Activated CD4-positive, alpha-beta T cell treated with anti-CD3 and anti-CD28 coated beads for 36 hours (primary cell): ENCODE measurements at places on chromosomes 6 and 20.

GRCh38 chr6:168796106-168796505 lies 355.1 kb downstream of the SMOC2 start:
- no peak for DNase-seq

DNA sequence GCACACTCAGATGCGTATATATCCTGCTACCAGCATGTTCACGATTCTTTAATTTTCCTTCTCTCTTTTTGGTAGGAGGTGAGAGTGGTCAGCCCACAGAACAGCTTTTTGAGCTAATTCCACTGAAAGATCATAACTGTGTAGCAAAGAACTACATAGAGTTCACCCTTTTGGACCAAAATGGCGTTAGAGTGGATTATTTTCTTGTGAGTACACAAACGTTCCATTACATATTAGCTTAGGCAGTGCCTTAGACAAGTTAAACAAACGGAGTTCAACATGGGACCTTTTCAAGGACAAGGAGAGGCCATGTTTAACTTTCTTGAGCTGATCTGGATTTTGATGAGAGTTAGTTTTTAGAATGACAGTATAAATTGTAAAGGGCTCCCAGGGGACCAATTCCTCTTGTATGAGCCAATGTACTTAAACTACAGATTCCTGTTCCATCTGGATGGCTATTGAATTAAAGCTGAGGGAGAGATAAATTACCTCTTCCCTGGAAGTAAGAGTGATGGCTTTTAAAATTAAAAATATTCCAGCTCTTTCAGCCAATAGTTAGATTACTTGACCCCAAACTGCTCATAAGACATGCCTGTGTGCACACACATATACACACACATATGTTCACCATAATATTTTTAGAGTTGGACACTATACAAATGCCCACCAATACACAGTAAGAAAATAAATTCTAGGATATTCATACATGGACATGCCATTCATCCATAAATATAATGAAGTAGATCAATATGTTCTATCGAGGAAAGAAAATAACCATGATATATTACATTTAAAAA lies 25.6 kb upstream of the ARMH2 start:
- DNase-seq, result no peak

- DNase-seq, result peak; percentile 81
Observed at GRCh38 chr6:132962936-132963868, 148.8 kb downstream of the RPS12 start.

- no peak for DNase-seq
Observed at GRCh38 chr6:119517428-119517827, 167.9 kb upstream of the MAN1A1 start.

DNA sequence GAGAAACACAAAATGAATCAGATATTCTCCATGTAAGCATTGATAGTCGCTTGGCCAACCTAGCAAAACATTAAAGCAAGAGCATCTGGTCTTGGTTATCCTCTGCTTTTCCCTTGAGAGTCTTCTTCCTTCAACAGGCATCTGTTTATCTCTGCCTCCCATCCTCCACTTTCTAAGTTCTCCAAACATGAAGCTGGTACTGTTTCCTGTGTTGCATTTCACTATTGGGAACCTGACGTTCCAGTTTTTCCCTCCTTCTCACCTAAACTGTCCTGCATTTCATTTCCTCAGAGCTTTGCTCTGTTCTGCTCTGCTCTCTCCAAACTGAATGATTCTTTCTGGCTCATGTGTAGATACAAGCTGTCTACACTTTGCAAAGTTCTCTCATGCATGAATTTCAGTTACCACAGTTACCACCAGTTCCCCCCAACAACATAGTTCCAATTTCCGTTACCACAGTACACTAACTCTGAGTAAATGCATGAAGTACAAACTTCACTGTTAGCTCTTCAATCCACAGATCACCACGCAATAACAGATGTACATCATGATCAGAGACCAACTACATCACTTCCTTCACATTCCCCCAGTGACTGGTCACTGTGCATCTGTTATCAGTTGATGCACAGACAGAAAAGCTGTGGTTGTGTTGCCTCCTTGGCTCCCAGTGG lies 86.7 kb upstream of the F13A1 start:
- no peak for DNase-seq

DNA sequence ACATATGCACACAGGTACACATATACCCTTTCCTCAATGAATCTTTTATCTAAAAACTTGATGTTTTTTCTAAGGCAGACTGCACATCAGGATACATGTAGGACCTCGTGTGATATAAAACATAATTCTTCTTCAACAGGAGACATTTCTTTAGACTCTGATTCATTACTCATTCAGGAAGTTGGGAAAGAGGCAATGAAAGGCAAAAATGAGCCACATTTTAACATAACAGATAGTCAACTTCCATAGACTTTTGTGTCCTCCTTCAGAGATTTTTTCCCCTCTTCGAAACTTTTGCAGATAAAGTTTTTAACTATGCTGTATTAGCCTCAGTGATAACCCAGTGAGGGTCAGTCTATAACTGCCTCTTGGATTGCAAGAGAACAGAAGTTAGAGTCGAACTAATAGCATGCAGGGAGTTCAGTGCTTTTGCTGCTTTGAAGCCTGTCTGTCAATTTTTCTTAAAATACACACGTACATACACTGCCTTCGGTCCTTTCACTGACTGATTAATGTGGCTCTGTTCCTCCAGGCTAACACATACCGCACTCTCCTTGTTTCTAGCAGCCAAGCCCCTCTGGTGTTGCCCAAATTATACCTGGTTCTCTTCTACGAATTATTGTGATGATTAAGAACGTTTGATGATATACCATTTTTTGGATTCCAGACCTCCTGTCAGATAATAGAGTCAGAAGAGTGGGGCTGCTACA lies 562.5 kb upstream of the MAP3K7 start:
- DNase-seq, result no peak

- DNase-seq, result peak; percentile 88
Observed at GRCh38 chr20:54207743-54208547, at the start of gene PFDN4. Gene PFDN4, plus strand, starts transcription at chr20:54208087. Its CDS starts 14 bp downstream, at chr20:54208101.

DNA sequence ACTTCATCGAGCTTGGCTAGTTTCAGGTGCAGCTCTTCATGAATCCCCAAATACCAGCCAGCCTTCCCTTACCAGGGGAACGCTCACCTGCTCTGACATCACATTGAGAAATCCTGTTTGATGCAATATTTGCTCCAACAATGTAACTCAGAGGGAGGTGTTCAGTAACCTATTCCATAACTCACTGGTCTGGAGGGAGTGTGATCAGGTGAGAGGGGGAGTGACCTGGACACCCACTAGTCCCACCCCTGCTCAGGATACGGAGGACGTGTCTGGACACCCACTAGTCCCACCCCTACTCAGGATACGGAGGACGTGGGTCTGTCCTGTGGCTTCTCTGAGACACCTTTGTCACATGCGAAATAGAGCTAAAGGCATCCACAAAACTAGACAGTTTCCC lies 70.3 kb downstream of the HUS1B start:
- DNase-seq, result no peak

DNA sequence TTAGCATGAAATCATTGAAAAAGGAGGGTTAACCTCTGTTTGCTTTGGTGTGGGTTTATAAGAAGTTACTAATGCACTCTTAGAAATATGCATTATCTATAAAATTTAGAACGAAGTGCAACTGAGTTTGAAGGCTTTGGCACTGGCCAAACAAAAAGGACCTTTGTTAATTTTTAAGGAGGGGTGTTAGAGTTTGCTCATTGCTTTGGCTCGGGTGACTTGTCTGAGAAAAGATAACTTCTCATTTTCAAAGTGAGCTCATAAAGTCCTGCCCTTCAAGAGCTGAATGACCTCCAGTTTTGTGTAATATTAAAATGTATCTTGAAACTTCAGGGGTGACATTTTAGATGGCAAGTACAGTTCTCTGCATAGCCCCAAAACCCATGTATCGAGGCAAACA lies 25.9 kb downstream of the NEDD9 start:
- no peak for DNase-seq

GRCh38 chr6:26045065-26045927 lies 41.9 kb upstream of the HFE start:
- peak; percentile 83 for DNase-seq

GRCh38 chr6:138576313-138576712 lies 77.0 kb upstream of the NHSL1 start:
- DNase-seq, result no peak

- DNase-seq, result no peak
Observed at GRCh38 chr6:136751991-136752390, 40.3 kb downstream of the MAP3K5 start.

DNA sequence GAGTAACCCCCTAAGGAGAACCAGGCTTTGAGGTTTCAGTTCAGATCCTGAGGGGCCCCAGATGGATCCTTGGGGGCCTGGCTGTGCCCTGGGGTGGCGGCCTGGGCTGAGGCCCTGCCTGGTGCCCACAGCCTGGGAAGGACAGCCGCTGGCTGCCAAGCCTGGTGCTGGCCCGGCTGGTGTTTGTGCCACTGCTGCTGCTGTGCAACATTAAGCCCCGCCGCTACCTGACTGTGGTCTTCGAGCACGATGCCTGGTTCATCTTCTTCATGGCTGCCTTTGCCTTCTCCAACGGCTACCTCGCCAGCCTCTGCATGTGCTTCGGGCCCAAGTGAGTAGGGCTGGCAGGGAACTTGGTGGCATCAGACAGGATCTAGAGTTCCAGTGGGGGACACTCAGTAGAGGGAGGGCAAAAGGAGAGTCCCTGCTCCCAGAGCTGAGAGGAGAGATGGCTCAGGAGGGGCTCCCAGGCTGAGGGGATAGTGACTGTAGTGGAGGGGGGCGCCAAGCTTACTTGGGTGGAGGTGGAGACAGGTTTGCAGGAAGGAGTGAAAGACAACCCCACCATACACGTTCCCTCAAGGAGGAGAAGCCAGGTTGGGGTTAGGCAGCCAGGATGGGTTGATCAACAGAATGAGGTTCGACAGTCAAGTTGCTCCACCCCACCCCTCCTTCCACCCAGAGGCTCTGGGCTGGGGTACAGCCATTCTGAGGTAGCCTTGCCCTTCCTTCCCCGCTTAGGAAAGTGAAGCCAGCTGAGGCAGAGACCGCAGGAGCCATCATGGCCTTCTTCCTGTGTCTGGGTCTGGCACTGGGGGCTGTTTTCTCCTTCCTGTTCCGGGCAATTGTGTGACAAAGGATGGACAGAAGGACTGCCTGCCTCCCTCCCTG lies 9.5 kb downstream of the SLC29A1 start:
- no peak for DNase-seq
